Effector memory CD4-positive, alpha-beta T cell (primary cell): ENCODE measurements at places on chromosomes 6 and 20.

DNA sequence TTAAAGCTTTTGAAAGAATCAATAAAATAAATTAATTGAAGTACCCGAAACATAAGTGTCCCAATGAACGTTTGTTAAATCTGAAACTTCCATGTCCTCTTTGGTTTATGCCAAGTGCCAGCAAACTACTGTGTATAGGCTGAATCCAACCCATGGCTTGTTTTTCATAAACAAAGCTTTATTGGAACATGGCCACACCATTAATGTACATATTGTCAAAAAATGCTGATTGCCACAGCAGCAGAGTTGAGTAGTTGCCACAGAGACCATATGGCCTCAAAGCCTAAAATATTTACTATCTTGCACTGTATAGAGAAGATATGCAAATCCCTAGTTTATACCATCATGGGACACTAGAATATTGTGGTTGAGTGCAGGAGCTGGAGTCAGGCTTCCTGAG is 406.1 kb downstream of the MAFB start:
- DNase-seq = no peak

DNA sequence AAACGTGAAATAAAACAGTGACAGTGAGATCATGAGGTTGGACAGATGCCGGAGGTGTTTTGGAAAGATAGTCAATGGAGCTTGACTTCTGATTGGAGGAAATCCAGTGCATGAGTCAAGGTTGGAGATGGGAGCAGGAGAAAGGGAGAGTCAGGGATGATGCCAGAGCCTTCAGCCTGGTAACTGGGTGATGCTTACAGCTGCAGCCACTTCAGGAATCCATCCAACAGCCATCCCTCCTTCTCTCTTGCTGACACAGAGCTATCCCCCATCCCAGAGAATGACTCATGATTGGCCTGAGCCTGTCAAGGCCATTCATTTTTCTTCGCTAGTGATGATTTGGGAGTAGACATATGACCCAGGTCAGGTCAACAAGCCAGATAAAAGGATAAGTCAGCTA is 112.8 kb downstream of the SAMD5 start:
- no peak for DNase-seq

GRCh38 chr20:35088231-35089145 is 4.1 kb downstream of the TRPC4AP start:
- no peak for DNase-seq

DNA sequence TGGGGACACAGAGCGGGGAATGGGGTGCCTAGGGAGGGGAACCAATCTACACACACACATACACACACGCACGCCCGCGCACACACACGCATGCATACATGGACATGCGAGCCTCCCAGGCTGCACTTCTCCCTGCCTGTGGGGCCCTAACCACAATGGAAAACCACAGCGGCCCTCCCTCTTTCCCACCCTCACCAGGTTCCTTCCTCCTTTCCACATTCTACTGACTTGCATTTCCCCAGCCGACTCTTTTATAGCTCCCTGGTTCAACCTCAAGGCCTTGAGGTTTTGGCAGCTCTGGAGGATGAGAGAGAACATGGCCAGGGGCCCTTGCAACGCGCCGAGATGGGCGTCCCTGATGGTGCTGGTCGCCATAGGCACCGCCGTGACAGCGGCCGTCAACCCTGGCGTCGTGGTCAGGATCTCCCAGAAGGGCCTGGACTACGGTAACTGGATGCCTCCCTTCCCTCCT is at the start of gene BPI:
TSS of gene BPI (plus strand) at position 249 of the 472 bp plus-strand sequence. CDS start at position 317, 68 bp downstream.
- DNase-seq = no peak

GRCh38 chr20:4066551-4066950 is 51.2 kb upstream of the RNF24 start:
- no peak for DNase-seq

DNA sequence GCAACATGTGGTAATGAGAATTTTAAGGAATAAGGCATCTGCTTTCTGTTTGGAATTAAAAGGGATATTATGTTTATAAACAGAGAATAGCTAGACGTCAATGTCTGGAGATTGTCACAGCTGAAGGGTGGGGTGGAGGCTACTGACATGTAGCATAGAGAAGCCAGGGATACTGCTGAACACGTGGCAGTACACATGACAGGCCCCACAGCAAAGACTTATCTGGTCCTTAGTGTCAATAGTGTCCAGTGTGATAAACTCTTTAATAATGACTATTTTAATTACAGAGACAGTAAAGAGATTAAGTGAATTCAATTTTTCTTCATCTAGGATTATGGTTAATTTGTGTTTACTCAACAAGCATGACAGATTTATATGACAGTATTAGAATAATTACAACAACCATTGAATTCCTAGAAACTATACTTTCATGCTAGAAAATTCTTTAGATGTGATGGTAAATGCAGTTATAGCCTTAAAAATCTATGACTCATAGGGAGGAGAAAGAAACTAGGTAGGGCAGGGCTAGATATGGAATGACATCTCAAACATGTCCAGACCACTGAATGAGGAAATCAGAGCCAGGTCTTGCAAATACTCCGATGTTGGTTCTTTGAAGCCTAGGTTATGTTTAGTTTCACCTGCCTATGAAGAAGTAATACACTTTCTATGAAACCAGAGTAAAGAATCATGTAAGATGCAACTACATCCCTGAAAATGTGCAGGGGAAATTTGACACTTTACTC is 399.5 kb downstream of the PHF3 start:
- DNase-seq = no peak

GRCh38 chr6:128259730-128260685 is 260.4 kb downstream of the PTPRK start:
- no peak for DNase-seq

- no peak for DNase-seq
These were observed 402.9 kb upstream of the CITED2 start for GRCh38 chr6:139777202-139777970.

GRCh38 chr6:15755526-15755925 is 92.7 kb upstream of the DTNBP1 start:
- no peak for DNase-seq

- DNase-seq = no peak
These were observed 2.1 kb downstream of the EPM2A start for GRCh38 chr6:145733207-145733606.

- no peak for DNase-seq
These were observed 96.0 kb upstream of the PRDM1 start for GRCh38 chr6:105990151-105990550.

DNA sequence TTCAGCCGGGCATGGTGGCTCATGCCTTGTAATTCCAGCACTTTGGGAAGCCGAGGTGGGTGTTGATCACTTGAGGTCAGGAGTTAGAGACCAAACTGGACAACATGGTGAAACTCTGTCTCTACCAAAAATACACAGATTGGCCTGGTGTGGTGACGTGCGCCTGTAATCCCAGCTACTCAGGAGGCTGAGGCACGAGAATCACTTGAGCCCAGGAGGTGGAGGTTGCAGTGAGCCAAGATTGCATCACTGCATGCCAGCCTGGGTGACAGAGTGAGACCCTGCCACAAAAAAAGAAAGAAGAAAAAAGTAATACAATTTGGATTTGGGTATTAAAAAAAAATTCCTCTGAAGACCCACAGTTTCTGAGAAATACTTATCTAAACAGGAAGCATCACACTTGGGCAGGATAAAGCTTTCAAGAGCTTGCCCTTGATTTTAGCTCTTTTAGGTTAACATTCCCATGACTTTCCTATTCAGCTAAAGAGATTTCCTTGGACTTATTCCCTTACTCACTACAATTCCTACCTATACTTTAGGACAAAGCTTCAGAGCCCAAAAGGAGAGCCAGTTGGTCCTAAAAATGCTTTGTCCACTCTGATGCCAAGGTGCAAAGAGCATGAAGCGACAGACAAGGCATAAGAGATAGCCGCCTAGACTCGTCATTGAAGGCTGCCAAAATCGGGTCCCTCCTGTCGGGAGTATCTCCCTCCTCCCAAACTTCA is 1.9 kb downstream of the ELOVL2 start:
- no peak for DNase-seq

DNA sequence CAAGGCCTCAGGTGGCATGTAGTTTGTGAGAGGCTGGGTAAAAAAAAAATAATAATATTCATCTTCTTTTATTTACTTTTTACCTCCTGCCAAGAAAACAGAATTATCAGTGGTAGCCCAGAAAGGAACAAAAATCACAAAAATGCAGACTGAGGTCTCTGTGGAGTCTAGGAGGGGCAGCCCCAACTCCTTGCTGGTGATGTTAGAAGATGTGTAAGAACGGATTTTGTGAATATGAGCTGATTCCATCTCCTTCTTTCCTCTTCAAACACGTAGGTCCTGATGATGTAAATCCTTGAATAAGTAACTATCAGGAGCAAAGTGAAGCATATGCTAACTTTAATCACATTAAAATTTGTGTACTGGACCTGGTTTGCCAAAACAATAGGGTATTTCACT is 226.8 kb downstream of the EYA4 start:
- no peak for DNase-seq

DNA sequence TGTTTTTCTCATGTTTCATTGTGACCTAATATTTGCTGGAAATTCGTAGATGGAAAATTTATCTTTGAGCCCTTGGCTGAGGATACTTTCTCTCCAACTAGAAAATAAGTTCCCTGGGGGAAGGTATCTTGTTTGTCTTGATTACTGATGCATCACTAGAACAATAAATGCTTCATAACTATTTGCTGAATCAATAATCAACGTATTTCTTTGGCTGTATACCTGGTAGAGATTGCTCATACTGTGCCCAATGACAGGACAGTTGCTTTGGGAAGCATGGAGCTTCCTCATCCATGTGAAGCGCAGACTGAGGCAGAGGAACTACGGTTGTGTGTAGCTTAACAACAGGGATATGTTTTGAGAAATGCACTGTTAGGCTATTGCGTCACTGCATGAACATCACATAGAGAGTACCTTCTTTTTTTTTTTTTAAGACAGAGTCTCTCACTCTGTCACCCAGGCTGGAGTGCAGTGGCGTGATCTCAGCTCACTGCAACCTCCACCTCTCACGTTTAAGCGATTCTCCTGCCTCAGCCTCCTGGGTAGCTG is 34.2 kb upstream of the RPN2 start:
- DNase-seq = no peak

DNA sequence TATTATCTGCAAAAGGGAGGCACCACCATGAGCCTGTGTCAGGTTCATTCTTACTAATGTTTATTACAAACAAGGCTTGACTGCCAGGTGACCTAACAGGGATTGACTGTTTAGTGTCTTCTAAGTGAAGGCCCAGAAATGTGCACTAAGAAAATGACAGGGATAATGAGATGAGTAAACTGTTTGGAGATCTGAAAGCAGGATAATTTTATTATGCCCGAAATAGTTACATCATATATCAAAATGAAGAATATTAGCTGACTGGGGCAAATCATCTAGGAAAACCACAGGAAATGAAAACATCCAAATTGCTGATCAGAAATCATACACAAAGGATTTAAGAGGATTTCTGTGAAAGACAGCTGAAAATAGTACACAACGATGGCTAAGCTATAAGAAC is 516.7 kb downstream of the HDGFL1 start:
- no peak for DNase-seq

DNA sequence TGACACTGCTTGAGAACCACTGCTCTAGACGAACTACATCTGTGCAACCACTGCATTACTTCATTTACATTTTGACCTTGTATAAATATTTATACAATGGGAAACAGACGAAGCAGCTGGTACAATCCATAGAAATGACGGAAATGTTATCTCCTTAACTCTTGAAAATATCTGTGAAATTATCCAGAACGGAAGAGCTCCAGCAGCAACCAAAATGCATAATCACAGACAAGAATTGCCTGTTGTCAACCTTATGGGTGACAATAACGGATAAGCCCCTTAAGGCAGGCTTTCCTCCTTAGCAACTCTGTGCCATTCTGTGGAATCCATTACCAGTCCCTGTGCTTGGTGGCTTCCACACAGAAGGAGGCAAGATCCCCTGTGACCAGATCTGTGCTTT is 115.4 kb downstream of the DTNBP1 start:
- no peak for DNase-seq

DNA sequence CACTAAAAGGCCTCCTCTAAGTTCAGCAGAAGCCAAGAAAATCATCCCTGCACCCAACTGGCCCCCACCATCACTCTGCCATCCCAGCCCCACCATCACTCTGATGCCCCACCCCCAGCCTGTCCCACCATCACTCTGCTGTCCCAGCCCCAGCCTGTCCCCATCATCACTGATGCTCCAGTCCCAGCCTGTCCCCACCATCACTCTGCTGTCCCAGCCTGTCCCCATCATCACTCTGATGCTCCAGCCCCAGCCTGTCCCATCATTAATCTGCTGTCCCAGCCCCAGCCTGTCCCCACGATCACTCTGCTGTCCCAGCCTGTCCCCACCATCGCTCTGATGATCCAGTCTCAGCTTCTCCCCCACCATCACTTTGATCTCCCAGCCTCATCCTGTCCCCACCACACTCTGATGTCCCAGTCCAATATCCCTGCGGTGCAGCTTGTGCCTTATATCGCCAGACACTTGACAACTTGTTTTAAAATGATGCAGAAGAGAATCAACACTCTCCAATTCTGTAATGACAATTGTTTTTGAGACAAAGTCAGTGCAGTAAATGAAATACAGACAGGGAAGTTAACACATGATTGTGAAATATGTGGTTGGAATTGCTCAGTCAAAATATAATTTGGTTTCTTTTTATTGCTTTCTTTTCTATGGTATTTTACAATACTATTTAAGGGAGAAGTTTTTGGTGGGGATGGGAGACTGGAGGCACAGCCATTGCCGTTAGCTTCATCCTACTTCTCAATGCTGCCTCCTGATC is 100.8 kb downstream of the TNFAIP3 start:
- DNase-seq = no peak

- DNase-seq = no peak
These were observed 3.1 kb downstream of the DNAJC5 start for GRCh38 chr20:63897978-63898561.

- DNase-seq = no peak
These were observed 3.4 kb upstream of the CTSZ start for GRCh38 chr20:59010321-59010994.

DNA sequence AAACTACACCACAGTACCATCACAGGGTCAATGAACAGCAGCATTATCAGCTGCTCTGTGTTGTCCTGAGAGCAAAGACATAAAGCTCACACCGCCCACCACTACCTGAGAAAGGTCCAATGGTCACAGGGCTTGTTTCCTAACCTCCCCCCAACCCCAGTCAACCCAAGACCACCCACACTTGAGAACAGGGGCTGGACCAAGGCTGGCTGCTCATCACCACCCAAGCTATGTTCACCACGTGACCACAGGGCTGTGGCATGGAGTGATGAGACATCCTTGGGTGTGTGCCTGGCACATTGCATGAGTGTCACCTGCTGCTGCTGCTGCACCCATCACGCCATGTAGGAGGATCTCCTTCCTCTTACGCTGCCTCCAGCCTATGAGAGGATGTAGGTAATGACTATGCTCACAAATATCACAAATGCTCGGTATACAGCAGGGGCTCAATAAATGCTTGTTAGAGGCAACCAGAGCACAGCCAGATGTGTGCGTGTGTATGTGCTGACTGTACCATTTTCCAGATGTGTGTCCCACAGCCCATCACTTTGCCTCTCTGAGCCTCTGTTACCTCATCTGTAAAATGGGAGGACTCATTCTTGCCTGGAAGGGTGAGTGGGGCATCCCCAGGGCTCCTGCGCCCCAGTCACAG is 23.3 kb upstream of the SIRPA start:
- no peak for DNase-seq
